ENCODE measurements at places on chromosomes 1 and 21.

- no peak for DNase-seq
Observed at GRCh38 chr1:66850989-66851388, 49.9 kb upstream of the INSL5 start.

DNA sequence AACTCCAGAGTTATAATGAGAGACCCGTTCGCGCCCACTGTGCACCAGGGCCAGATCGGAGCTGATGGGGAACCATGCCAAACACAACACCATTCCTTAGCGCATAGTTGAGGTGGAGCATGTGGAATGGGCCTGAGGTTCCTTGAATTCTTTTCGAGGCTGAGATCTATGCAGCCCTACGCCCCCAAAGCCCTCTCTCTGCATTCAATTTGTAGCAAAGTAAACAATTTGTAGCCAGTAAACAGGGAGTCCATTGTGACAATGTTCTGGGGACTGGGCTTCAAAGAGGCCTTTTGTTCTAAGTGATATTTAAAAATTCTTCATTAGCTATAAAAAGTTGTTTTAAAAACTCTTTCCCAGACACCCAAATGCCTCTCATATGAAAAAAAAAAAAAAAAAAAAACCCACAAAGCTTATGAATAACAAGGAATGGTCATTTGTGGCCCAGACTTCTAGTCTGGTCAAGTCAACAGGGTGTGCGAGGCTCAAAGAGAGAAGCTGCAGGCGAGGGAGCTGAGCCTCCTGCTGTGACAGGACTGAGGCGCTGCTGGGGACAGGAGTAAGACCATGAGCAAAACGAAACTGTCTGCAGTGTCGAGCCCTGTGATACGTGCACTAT lies 30.6 kb upstream of the KCNE2 start:
- DNase-seq = no peak

DNA sequence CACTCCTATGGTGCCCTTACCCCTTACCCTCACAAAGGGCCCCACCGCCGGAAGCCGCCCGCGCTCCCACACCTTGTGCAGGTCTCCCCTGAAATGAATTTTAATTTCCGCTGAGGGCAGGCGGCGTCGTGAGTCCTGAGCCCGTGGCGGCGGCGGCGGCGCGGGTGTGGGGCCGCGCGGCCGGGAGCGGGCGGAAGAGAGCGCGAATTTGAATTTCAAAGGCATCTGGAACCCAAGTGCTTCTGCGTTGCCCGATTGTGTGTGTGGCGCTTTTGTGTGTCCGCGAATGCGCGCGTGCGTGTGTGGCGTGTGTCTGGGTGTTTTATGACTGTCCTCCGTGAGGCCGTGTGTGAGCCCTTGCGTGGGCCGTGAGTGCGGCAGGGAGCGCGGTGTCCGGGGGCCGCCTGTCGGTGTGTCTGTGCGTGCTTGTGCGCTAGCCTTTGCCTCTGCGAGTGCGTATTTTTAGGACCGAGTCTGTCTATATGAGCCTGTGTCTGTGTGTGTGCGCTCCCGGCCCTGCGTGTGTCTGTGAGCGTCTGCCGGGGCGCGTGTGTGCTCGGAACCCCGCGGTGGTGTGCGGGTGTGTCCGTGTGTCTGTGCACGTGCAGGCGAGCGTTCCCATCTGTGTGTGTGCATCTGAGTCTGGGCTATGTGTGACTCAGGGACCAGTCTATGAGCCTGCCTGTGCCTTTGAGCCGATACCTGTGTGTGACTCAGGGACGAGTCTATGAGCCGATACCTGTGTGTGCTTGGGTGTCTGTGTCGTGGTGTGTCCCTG lies 7.9 kb upstream of the ADGRB2 start:
- DNase-seq = no peak

- no peak for DNase-seq
Observed at GRCh38 chr1:164559342-164560051, 513 bp downstream of the PBX1 start.

- peak; percentile 62 for DNase-seq
Observed at GRCh38 chr1:169312084-169312954, 55.3 kb downstream of the NME7 start.

GRCh38 chr1:172117800-172118199 lies 276.5 kb downstream of the DNM3 start:
- DNase-seq = no peak

- DNase-seq = no peak
Observed at GRCh38 chr1:188652678-188653077, 1823.9 kb downstream of the PLA2G4A start.

GRCh38 chr1:59674595-59674994 lies 140.2 kb upstream of the HOOK1 start:
- DNase-seq = no peak

DNA sequence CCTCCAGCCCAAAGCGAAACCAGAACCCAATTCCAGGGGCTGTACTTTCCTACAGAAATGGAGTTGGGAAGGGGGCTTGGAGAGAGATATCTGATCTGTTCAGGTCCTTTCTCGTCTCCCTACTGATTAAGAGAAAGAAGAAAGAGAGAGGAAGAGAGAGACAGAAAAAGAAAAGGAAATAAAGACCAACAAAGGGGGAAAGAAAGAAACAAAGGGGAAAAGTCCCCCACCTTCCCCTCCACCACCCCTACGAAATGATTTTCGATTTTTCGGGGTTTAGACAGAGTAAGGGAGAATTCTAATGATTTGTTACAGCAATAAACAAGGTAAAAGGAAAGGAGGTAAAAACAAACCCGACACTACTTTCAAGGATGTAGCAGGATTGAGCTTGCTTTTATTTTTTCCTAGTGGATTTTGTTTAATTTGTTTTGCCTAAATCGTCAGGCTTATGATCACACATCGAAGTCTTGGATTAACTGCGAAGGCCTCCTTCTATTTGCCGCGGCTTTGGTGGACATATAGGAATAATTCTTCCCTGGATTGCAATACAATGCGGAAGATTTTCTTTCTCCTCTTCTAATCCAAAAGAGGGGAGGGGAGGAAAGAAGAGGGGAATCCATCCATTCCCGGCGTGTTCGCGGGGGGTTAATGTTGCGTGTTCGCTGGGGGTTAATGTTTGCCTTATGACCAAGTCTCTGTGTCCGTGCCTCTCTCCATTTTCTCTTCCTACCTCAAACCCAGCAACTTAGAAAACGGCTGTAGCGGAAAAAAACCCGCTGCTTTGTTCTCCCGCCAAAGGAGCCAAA lies 1.9 kb downstream of the TAL1 start:
- DNase-seq = no peak

DNA sequence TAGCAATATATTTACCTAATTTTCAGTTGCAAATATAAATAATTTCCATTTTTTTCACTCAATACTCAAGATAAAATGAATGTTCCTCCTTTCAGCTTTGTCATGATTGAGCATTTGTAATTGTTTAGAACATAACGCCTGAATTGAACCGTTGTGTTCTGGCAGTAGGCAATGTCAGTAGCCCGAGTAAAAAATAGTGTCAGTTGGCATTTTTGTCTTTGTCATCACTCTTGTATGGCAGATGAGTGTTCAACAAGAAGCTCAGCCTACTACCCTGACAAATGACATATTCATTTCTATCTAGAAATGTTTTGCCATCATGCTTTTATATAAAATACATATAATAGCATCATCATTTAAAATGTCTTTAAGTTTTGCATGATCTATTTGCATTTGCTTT lies 691.4 kb upstream of the NCAM2 start:
- DNase-seq = no peak

GRCh38 chr1:235986869-235987268 lies 78.0 kb downstream of the NID1 start:
- DNase-seq = no peak

- no peak for DNase-seq
Observed at GRCh38 chr21:33391656-33392055, 11.6 kb upstream of the IFNGR2 start.

GRCh38 chr21:44667612-44668011 lies 885 bp upstream of the KRTAP12-2 start:
- no peak for DNase-seq

DNA sequence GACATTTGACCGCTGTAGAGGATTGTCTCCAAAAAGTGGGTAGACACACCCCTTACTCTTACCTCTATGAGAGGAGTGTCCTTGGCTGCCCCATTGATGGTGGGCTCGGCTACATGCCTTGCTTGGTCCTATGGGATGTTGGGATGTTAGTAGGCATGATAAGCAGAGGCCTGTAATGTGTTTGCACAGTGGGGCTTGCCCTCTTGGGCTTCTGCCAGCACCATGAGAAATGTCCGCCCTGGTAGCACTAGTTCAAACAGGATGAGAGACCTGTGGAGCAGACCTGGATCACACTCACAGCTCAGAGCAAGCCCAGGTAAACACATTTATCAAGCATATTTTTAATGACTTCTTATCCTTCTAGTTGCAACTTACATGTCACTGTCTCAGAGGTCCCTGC lies 54.2 kb downstream of the SH3GLB1 start:
- no peak for DNase-seq

- DNase-seq = no peak
Observed at GRCh38 chr1:161044535-161044907, 1.3 kb downstream of the USF1 start.

GRCh38 chr1:181142096-181142958 lies 53.8 kb downstream of the IER5 start:
- peak; percentile 65 for DNase-seq

- no peak for DNase-seq
Observed at GRCh38 chr1:41351262-41352151, 9.7 kb upstream of the FOXO6 start.

DNA sequence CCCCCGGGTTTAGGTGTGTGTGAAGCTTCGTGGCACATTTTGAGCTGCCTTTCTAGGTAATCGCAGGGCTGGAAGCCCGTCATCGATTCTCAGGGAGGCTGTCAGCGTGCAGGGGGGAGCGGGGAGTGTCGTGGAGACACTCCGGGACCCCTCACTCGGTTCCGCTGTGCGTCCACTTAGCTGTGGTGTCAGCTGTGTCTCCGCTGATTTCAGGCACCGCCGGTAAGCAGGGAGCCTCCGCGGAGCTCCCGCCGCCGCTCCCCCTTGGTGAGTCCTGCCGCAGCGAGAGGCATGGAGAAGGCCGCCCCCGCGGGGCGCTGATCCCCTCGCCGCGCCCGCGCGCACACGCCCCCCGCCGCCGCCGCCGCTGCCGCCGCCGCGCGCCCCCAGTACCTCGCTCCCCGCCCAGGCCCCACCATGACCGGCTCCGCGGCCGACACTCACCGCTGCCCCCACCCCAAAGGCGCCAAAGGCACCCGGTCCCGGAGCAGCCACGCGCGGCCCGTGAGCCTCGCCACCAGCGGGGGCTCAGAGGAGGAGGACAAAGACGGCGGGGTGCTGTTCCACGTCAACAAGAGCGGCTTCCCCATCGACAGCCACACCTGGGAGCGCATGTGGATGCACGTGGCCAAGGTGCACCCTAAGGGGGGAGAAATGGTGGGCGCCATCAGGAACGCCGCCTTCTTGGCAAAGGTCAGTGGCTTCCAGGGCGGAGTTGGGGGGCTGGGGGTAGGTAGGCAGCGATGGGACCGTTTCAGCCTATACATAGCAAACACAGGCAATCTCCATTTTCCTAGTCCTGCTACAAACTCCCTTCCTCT lies 995 bp downstream of the VASH2 start:
- DNase-seq = no peak

GRCh38 chr1:203401199-203401877 lies 50.4 kb upstream of the FMOD start:
- no peak for DNase-seq

- DNase-seq = no peak
Observed at GRCh38 chr1:8873506-8874229, 4.8 kb downstream of the ENO1 start.

DNA sequence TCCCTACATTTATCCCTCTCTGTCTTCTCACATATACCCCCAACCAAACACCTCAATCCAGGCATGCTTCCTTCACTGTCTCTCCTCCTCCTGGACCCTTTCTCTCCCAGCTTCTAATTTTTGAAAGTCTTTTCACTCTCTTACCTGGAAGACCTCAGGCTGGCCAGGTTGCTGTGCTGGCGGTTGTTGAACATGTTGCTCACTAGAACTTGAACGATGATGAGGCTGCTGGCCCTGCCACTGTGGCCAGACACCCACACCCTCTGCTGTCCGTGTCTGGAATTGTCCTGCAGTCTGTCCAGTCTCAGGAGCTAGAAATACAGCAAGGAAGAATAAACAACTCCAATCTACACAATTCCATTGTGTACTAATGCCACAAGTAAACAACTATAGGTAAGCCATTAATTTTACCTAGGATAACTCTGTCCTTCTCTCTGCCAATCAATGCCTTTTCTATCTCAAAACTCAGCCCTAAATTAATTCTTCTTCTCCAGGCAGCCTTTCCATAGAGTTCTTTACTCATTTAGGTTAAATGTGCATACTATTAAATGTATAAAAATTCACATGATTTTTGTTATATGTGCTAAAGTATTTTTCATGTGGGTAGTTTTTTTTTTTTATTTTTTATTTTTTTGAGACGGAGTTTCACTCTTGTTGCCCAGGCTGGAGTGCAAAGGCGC lies 5.1 kb upstream of the CTSK start:
- peak; percentile 68 for DNase-seq

DNA sequence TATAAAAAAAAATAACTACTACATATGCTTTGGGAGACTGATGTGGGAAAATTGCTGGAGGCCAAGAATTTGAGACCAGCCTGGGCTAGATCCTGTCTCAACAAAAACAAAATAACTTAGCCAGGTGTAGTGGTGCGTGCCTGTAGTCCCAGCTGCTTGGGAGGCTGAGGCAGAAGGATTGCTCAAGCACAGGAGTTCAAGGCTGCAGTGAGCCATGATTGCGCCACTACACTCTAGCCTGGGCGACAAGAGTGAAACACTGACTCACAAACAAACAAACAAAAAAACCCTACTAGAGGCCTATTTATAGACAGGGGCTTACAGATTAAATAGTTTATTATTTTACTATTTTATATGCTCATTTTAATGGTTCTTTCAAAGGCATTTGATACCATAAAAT lies 80.0 kb downstream of the LHX4 start:
- no peak for DNase-seq

DNA sequence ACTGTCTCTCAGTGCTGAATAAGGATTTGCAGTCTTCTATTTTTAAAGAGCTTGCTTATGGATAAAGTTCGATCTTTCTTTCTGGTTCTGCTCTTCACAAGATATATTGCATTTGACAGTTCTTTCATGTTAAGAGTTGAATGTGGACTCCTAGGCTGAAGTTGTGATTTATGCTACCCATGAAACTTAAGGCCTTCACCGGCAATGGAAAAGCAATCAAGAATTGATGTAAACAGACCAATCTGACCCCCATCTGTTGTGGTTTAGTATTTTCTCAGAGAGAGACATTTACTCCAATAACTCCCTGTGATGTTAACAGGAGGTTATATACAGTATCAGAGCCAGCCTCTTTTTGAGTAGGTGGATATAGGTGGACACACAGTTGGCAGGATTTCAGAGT lies 165.8 kb downstream of the PAPPA2 start:
- DNase-seq = no peak

- no peak for DNase-seq
Observed at GRCh38 chr21:45022736-45023135, 51.6 kb upstream of the ADARB1 start.

GRCh38 chr1:243364330-243364729 lies 108.5 kb downstream of the SDCCAG8 start:
- DNase-seq = no peak

- no peak for DNase-seq
Observed at GRCh38 chr21:28758042-28758882, 234.4 kb downstream of the LTN1 start.

- no peak for DNase-seq
Observed at GRCh38 chr1:178278916-178279686, 185.2 kb downstream of the RASAL2 start.
